ENCODE measurements at places on chromosomes 4 and X.

DNA sequence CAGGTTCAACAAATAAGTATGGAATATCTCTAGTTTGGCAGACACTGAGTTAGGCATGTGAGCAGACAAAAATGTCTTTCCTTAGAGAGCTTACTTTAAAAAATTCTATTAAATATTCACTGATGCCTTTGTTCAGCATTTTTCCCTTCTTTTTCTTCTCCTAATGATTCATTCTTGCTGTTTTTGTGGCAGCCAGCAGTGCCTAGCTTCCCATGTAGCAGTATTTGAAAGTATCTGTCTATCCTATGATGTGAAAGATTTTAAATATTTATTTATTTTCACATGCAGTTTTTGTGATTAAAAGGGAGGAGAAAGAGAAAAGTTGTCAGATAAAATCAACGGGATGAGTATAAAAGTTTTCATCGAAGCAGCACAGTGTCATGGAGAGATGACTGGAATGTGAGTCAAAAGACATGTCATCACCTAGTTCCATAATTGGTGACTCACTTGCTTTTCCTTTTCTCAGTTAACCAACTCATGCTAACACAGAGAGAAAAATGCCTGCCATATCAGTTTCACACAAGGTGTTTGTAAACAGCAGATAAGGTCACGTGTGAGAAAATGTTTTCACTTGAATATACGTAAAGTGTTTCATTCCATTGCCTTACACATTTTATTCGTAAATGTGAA, 69.8 kb downstream of the BMPR1B start:
- no peak for DNase-seq

GRCh38 chr4:54745031-54745770, 87.4 kb downstream of the KIT start:
- no peak for DNase-seq

- no peak for DNase-seq
These were observed 161.7 kb upstream of the NAP1L5 start for GRCh38 chr4:88859191-88859812.

GRCh38 chrX:681989-682388, 51.4 kb downstream of the SHOX start:
- no peak for DNase-seq

DNA sequence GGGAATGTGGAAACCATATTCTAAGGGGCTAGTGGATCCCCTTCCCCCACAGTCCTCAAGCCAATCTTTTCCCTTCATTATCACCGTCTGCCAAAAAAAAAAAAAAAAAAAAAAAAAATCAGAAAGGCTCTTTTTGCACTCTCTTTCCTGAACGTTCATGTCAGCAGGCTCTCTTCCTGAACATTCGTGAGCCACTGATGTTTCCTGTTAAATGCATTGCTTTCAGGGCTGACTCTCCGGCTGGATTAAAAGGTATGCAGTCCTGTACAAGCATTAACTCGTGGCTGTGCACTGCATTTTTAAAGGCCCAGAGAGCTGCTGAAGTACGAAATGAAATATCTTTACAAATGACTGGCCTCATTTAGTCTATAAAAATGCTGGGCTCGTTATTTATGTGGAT, 34.0 kb upstream of the TSPAN5 start:
- DNase-seq: no peak

DNA sequence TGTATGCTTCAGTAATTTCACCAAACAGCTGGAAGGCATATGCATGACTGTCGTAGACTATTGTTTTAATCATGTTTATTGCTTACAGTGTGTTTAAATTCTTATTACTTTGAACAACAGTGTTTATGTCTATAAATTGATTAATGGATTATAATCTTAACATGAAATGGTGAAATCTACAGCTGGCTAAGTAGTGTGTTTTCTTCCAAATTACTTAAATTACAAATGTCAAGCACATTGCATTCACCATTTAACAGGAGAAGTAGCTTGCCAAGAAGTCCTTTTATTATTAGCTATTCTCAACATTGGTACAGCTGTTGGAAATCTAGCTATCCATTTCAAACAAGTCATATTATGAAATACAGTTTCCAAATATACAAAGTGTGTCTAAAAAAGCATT, 849.3 kb upstream of the PCDH10 start:
- DNase-seq: no peak

DNA sequence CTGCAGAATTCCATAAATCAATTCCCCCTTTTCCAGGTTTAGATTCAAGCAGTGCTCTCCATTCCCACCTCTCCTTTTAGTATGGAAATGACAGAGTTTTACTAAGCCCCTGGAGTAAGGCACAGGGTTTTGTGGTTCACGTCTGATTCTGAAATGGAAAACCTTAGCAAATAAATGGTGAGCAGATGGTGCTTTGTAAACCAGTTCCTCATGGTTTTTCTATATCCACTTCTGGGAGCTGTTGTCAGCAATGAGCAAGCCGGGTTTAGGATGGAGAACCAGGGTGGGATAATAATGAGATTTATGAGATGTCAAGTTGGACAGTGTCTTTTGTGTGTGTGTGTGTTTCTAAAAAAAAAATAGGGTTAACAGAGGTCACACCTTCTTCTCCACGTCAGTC, 113.8 kb upstream of the RBPJ start:
- no peak for DNase-seq

GRCh38 chrX:101287402-101287801, 3.7 kb downstream of the TAF7L start:
- no peak for DNase-seq

DNA sequence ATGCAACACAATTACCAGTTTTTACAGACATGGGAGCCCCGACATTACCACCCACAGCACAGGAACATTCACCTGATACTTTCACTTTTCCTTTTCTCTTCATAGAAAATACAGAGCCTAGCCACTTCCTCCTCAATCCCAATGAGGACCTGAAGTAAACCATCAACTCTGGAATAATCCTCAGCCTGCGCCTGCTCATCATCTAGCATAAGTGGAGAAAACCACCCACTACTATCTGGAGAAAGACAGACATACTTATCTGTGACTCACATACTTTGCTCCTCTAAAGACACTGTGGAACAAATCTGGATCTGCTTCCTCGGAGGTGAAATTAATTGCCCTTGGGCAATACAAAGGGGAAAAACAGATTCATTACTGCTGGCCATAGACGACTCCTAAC, 47.8 kb downstream of the ZCCHC13 start:
- DNase-seq: no peak

- DNase-seq: no peak
These were observed 110.1 kb downstream of the GBA3 start for GRCh38 chr4:22802876-22803275.

Data from activated CD4-positive, alpha-beta T cell treated with anti-CD3 and anti-CD28 coated beads, Interleukin-2, amount 50 U/mL, for 24 hours (primary cell).